ENCODE measurements at places on chromosomes 5 and 9. TPM values are rescaled to one million over a fixed set of nuclear protein-coding genes. Genes with fewer than 3 reads are reported as not detected.

- H3K4me1 ChIP-seq: no peaks in the 10 kb centered on the region
- DNase-seq: no peak
- no peaks in the 10 kb centered on the region for H3K36me3 ChIP-seq
- no peak overlapping the region for H3K4me3 ChIP-seq
These were observed 8.9 kb upstream of the SH3TC2 start for GRCh38 chr5:149071756-149072155.

DNA sequence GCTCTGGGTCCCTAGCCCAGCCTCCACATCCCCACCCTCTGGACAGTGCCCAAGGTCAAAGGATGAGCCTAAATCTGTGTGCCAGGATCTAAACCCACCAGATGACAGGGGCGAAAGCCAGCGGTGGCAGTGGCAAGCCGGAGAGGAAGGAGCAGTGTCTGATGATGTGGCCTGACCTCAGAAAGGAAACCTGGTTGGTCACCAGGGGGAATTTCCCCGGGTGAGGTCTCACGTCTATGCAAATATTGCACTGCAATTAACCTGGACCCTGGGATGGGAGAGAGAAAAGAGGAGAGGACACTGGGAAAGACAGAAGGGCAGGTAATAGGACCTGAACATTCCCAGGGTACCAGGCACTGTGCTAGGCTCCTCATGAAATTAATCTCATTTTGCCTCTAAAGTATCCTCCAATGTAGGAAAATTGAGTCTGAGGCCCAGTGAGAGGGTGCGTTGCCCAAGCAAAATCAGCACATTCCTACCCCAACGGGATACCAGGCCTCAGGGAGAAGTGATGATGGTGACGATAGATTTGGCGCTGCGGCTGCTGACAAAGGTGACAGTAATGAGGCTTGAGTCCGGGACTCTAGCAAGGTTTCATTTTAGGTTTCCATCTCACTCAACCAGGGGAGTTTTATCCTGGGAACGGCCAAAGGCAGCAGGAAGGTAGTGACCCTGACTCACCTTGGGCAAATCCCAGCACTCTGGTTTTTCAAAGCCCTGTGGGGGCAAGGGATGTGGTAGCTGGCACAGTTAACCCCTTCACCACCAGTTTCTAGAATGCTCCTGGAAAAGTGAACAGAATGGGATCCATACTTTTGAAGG lies 13.4 kb upstream of the TNIP1 start:
- H3K4me3 ChIP-seq: peak overlapping the region; percentile 65
- peaks cover 69% of the 10 kb centered on the region for H3K4me1 ChIP-seq
- no peaks in the 10 kb centered on the region for H3K27me3 ChIP-seq
- peak overlapping the region; percentile 92 for H3K27ac ChIP-seq
- peaks cover 7% of the 10 kb centered on the region for H3K36me3 ChIP-seq

DNA sequence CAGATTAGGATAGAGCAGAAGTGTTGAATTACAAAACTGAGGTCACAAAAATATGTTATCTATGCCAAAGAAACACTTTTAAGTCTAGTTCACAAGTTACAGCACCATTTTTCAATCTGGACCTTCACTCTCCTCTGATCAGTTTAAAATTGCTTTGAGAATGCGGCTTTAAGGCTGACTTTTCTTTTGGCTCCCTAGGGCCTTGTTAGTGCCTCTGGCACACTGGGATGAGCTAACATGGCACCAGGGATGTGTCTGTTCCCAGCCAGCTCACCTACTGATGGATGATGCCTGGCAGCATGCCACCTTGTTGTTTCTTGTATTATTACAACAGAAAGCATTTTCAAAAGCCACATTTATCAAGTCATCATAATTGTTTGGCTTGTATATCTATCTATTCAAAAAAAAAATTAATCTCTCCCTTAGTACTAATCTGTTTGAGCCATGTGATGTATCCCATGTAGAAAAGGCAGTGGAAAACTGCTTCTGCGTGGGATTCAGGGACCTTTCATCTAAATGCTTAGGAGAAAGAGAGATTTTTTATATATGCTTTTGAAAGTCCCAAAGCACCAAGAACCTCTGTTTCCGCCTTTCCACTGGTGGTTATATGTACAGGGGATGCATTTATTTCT lies 46.6 kb downstream of the ADAMTSL1 start:
- H3K27ac ChIP-seq: no peak overlapping the region
- no peak overlapping the region for H3K4me3 ChIP-seq
- H3K36me3 ChIP-seq: no peaks in the 10 kb centered on the region
- no peak for DNase-seq
- H3K4me1 ChIP-seq: no peaks in the 10 kb centered on the region
- no peaks in the 10 kb centered on the region for H3K27me3 ChIP-seq

DNA sequence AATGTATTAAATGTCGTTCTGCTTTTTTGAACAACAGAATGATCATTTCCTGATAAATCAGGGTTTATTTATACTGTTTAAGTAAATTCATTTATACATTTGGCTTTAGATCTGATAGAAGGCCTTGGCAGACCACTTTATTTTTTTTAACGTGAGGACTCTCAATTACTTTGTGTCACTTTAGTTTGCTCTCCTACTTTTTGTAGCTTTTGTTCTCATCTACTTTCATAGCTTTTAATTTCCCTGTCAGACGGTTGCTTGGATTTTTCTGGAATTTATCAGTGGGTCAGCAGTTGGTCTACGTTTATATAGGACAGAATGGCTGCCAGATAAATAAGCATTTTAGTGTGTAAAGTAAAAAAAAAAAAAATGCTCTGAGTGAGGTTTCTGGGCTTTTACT lies 902.3 kb upstream of the DMAC1 start:
- no peak overlapping the region for H3K4me3 ChIP-seq
- no peak for DNase-seq
- peaks cover 8% of the 10 kb centered on the region for H3K27me3 ChIP-seq
- no peaks in the 10 kb centered on the region for H3K4me1 ChIP-seq
- H3K27ac ChIP-seq: no peak overlapping the region
- H3K36me3 ChIP-seq: no peaks in the 10 kb centered on the region

DNM1 gene
- total RNA-seq: 0.63 TPM
